ENCODE measurements at places on chromosomes 5 and 9.

GRCh38 chr5:71834601-71835000 is 115.5 kb downstream of the CARTPT start:
- no peak for DNase-seq

DNA sequence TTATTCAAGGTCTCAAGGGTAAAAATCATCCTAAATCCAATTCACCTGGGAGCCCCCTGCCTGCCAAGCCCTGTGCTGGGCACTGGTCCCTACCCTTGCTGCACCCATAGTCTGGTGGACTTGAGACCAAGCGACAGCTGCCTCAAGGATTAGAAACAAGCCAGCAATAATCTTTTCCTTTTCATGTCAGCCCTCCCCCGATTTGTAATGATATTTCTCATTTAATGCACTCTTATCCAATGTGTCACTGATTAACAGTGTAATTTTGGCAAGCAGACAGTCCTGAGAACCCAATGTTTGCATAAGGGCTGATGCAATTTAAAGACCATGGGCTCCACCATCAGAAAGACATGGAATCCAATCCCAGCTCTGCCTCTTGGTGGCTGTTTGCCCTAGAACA is 108.9 kb downstream of the ACTL7B start:
- no peak for DNase-seq

- no peak for DNase-seq
Observed at GRCh38 chr5:58149345-58149744, 310.5 kb downstream of the PLK2 start.

DNA sequence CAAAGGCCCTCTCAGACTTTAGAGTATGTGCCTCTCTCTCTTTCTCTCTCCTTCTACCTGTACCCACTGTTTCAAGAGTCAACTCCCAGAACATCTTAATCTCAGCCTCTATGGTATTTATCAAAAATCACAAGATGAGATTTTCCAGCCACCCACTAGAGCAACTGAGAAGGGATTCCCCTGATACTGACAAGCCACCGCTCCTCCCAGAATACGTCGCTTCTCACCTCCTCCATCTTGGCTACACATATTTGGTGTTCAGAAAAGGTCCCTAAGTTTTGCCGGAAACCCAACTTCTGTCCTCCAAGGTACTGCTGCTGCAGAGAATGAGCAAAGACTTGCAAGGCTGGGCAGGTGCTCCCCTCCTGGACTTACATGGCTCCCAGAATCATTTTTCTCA is 6.1 kb downstream of the GARIN3 start:
- no peak for DNase-seq
